ENCODE measurements at places on chromosomes 1 and 21. TPM values are rescaled to one million over a fixed set of nuclear protein-coding genes. Genes with fewer than 3 reads are reported as not detected.

B3GALNT2 gene
- 15.2 TPM for total RNA-seq

SAMSN1 gene
- total RNA-seq: 0.16 TPM

TRIM67 gene
- total RNA-seq: 0.30 TPM

CLDN17 gene
- not detected for total RNA-seq

CFAP74 gene
- not detected for total RNA-seq

LCE3E gene
- not detected for total RNA-seq

C1orf185 gene
- total RNA-seq: not detected

MEX3A gene
- total RNA-seq: 2.2 TPM

EPHA2 gene
- 123 TPM for total RNA-seq

PROK1 gene
- not detected for total RNA-seq

PRELP gene
- not detected for total RNA-seq

OLFML3 gene
- 4.3 TPM for total RNA-seq

GBP5 gene
- total RNA-seq: not detected

CD1B gene
- not detected for total RNA-seq

DEPDC1 gene
- total RNA-seq: 12.4 TPM

AMY1A gene
- total RNA-seq: not detected

LAPTM5 gene
- total RNA-seq: 0.28 TPM

CLDN8 gene
- not detected for total RNA-seq

NPR1 gene
- total RNA-seq: 1.9 TPM

EDN2 gene
- 41.6 TPM for total RNA-seq

SNX7 gene
- 23.9 TPM for total RNA-seq

RGS2 gene
- 186 TPM for total RNA-seq

EIF3I gene
- total RNA-seq: 279 TPM

LRRIQ3 gene
- total RNA-seq: 0.74 TPM

TENT5C gene
- 0.17 TPM for total RNA-seq

NOTCH2 gene
- total RNA-seq: 36.6 TPM

TNFRSF25 gene
- total RNA-seq: 3.2 TPM

ZFP69B gene
- 2.1 TPM for total RNA-seq

HES2 gene
- total RNA-seq: 5.5 TPM

RGS18 gene
- not detected for total RNA-seq
